Fibroblast of the aortic adventitia (primary cell): ENCODE measurements at places on chromosomes 5 and 9. TPM values are rescaled to one million over a fixed set of nuclear protein-coding genes. Genes with fewer than 3 reads are reported as not detected.

Gene CCDC112
- total RNA-seq = 12.6 and 30.7 TPM in 2 replicates

DNA sequence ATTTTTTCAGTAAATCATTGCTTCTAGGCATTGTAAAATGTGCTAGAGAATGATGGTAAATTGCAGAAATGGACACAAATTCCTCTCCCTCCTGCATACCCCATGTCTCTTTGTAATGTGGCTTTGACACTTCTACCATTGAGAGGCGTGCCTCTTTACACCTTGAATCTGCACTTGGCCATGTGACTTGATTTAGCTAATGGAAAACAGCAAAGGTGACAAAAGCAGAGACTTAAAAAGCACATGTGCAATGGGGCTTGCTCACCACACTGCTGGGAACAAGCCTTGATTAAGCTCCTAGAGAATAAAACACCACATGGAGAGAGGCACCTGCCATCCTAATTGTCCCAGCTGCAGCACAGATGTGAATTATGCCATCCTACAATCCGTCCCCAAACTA is 69.9 kb upstream of the NAA35 start:
- DNase-seq = no peak

- no peak for DNase-seq
Observed at GRCh38 chr5:71573591-71573990, 13.5 kb upstream of the MCCC2 start.

- DNase-seq = no peak
Observed at GRCh38 chr9:36980148-36980974, 53.7 kb downstream of the PAX5 start.

DNA sequence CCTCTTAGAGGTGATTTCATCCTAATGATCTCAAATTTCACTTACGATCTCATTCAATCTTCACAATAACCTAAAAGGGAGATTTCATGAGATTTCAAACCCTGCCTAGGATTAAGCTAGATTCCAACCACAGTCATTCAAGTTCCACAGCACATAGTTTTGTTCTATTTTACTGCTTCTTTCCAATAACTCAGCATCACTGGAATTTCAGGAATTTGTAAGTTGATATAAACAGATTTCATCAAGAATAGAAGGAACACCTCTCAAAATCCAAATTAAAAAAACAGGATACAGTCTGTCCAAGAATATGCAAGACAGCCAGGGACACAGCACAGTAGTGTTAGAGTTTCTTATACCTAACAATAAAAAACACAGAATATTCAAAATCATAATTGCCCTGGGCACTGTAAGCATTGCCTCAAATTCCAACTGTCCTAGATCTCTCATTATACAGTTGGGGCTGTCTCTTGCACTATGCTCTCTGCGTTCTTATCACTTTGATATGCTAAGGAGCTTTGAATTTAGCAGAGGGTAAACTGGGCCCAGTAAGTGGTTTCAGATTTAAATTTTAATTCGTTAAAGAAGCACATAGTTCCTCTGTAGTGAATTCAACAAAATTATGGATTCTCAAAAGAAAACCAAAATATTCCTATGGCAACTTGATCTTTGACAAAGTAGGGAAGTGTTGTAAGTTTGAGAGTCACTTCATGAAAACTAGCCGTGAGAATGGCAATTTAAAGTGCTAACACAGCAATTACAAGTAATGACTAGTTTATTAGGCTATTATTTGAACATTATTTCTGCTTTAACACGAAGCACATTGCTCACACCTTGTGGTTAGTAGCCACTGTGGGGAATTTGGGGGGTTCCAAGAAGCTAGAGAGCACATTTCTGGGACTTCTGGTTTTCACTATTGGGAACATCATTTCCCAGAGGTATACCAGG is 478.6 kb upstream of the C9orf72 start:
- no peak for DNase-seq

DNA sequence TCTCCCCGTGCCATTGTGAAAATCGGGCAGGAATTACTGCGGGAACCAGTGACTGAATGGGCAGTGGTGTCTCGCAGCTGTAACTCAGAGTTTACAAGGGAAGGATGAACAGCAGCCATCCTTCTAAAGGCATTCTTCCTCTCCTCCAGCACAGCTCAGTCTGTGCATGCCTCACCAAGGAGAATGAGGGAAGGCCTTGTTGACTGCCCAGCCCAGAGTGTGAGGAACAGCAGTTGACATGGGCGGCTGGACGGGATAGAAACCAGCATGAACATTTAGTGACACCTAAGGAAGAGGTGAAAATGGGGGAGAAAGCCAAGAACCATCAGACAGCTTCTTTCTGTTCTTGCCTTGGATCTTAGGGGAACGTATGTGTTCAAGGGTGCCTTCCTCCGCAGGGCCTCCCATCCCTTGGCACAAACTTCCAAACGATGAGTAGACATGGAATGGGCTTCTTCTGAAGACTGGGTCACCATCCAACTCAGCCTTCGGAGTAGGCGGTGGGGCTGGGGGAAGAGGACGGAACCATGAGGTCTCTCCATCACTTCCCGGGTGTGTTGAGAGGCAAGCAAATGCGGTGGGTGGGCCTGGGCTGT is 887 bp upstream of the PDE8B start:
- no peak for DNase-seq

GRCh38 chr5:117504305-117504704 is 929.7 kb upstream of the SEMA6A start:
- DNase-seq = no peak

- DNase-seq = no peak
Observed at GRCh38 chr9:100286257-100286656, 66.5 kb downstream of the TEX10 start.
